Sigmoid colon (tissue), 7 donors: ENCODE measurements at places on chromosomes 3 and 15. TPM values are rescaled to one million over a fixed set of nuclear protein-coding genes. Genes with fewer than 3 reads are reported as not detected.

Gene ITPKA
- 1.4 TPM for total RNA-seq

Gene ZNF860
- under 0.01 TPM for total RNA-seq

DNA sequence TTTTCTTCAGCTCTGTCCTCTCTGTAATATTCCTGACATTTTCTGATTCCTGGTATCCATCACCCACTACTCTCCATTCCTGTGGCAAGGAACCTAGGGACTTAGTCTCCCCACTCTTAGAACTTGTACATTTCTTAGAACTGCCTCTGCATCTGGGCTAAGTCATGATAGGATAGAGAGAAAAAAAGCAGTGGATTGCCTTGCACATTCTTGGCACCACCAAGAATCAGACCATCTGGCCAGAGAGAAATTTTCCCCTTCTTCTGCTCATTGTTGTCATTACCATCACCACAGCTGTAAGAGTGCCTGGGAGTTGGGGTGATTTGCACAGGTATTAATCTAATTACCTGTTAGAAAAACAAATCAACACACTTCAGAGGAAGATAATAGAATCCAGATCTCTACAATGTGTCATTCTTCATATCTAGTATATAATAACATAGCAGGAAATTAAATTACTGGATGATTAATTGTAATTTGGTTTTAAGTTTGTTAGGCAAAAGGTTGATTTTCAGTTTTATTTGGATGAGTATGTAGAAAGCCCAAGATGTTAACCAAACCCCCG is 264.8 kb upstream of the ZPLD1 start:
- DNase-seq = no peak

DNA sequence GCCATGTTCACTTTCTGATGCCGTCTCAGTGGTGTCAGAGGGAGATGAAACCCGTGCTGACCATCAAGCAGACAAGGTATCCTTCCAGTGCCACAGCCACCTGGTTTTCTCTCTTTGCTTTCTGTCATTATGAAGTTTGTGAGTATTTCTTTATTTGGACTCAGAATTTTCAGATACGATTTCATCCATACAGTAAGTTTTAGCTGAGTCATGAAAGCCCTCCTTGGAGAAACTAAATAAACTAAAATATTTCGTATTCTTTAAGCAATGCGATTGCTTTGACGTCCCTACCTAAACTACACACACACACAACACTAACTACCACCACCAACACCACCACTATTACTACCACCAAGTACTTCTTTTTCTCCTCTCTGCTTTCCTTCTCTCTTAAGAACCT is 350.1 kb downstream of the NTRK3 start:
- no peak for DNase-seq

DNA sequence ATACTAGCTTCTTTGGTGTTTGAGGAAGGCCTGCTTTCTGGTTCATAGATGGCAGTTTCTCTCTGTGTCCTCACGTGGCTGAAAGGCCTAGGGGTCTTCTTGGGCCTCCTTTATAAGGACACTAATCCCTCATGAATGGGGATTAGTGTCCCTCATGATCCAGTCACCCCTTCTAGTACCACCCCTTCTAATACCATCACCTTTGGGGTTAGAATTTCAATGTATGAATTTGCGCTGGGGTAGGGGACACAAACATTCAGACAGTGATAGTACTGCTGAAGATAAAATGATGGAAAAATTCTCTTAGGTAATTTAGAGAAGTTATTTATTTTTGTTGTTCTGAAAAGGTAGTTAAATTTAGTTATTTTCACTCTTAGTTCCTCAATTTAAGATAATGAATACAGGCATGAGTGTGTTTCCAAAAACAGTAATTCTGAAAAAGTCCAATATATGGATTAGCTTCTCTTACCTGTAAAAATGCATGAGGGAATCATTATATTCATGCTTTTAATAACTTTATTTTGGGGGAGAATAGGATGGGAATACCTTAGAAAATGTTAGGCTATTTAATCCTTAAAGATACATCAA is 103.6 kb downstream of the FNDC3B start:
- no peak for DNase-seq

- DNase-seq = no peak
These were observed 53.7 kb upstream of the CTSH start for GRCh38 chr15:78998526-78998925.

DNA sequence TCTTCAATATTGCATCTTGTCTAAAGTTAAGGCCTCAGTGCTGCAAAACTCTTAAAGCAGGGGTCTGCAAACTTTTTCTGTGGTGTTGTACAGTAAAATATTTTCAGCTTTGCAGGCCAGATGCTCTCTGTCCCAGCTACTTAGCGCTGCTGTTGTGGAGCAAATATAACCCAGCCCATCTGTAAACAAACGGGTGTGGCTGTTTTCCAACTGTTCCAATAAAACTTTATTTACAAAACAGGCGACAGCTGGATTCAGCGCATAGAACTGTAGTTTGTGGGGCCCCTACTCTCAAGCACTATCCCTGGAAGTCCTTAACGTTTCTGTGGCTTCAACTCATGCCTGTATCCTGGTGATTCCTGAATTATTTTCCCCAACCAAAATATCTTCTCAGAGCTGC is 365.0 kb downstream of the FOXP1 start:
- DNase-seq = no peak

DNA sequence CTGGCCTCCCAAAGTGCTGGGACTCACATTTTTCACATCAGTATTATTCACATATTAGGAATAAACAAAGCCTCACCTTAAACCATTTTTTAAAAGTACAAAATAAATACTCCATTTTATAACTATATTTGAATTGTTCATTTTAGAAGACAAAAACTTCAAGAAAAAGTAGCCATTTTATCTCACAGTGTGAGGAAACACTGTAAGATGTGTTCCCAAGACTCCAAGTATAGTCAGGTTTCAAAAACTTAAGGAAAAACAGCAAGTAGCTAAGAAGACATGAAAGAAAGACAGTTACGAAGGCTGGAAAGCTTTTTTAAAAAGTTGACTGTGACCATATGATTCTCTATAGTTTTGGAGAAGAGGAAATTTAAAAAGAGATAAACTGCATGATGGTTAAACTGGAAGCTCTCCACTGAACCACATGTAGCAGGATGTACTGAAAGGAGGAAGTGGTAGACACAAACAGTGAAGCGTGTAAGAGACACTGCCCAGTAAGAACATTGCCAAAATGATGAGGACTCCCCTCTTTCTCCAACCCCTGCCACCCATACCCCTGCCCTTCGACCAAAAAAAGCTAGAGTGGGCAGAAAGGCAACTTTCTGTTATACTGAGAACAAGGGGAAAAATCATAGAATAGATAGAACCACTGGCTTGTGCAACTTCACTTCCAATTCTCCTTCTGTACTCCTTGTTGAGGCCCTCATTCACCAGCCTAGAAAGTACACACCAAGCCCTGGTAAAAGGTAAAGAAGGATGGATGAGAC is 6.2 kb upstream of the TMF1 start:
- no peak for DNase-seq

- DNase-seq = no peak
These were observed 19.1 kb upstream of the FSIP1 start for GRCh38 chr15:39801641-39802309.

Gene GOLGA6B
- not detected for total RNA-seq

Gene STRIT1
- total RNA-seq = not detected

Gene ACAN
- 0.36 TPM for total RNA-seq

GRCh38 chr3:143576568-143577270 is 271.5 kb downstream of the SLC9A9 start:
- DNase-seq = no peak

DNA sequence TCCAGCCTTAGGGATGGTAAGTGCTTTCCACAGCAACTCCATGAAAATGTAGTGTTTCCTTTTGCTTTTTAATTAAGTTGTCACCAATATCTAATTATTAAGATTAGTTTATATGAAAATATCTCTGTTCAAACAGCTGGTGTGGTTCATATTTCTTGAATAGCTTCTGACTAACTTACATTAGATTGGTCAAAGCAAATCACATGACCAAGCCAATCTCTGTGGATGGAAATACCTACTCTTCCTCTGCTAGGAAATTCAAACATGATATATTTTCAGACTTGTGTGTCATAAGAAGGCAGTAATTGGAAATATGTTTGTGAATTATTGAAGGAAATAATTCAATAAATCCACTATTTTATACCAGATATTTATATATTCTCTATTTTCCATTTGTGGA is 54.6 kb upstream of the CADM2 start:
- no peak for DNase-seq

GRCh38 chr3:35383719-35384555 is 255.4 kb upstream of the ARPP21 start:
- no peak for DNase-seq

- DNase-seq = no peak
These were observed 43.6 kb downstream of the RAF1 start for GRCh38 chr3:12620305-12620704.

- DNase-seq = no peak
These were observed 237.0 kb downstream of the UACA start for GRCh38 chr15:70526221-70526973.

DNA sequence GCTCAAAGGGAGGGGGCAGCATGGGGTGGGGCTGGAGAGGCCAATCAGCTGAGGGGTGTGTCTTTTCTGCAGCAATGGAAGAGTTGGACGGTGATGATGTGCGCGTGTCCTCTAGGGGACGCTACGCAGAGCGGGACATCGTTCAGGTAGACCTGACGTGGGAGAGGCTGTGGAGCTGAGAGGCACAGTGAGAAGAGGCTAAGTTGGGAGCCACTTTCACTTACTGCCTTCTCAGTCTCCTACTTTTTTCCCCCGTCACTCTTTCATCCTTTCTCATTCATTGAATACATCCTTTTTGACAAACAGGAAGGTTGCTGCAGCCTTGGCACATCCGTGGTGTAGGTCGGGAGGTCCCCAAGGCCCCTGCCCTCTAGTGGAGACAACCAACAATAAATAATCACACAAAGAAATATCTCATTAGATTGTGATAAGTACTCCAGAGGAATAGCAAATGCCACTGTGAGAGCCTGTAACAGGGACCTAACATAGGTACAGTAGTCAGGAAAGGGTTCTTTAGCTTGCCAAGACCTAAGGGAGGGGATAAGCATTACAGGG is 4.4 kb upstream of the BRPF1 start:
- DNase-seq = no peak

DNA sequence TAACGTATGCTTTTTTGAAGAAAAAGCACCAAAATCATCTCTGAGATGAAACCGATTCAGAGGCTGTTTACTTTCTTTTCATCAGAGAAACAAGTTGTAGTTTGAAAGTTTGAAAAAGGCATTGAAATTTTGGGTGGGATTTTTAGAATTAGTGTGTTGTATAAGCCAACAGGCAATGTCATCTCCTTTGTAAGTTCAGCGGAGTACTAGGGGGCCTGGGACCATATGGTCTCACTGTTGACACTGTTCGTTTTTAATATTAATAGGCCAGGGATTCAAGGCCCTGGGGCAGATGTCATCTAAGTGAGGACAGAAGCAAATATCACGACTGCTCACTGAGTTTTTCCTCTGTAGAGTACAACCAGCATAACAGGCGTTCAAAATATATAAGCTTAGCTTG is 256.2 kb upstream of the RARB start:
- DNase-seq = no peak

Gene BFSP2
- not detected for total RNA-seq

GRCh38 chr3:102144063-102144462 is 290.8 kb upstream of the ZPLD1 start:
- DNase-seq = no peak

- peak; percentile 99 for DNase-seq
These were observed at the start of gene ANO10 for GRCh38 chr3:43621656-43622432. ANO10 (minus strand) TSS chr3:43622011; CDS start chr3:43605852, 16,159 bp downstream.

- DNase-seq = no peak
These were observed 188.1 kb downstream of the XXYLT1 start for GRCh38 chr3:195082811-195083210.

Gene C3orf52
- 0.36 TPM for total RNA-seq

GRCh38 chr15:40543631-40544294 is 21.1 kb downstream of the CCDC32 start:
- no peak for DNase-seq

DNA sequence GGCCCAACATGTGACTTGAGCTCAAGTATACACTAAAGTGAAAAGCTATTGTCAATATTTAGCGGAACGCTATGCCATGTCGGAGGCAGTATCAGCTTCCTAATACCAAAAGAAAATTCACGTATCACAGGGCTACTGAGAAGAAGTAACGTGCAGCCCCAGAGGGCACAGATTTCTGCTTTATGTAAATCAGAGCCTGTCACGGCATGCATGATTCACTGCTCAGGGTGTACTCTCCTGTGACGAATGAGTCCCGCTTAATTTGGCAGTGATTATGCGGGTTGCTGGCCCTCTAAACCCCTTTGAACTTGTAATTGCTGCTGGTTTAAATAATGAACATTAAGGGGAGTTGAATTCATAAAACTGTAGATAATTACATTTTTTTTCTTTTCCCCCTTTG is 85.3 kb downstream of the MEIS2 start:
- DNase-seq = no peak

GRCh38 chr3:100260081-100260684 is 609 bp upstream of the TBC1D23 start:
- peak; percentile 84 for DNase-seq

DNA sequence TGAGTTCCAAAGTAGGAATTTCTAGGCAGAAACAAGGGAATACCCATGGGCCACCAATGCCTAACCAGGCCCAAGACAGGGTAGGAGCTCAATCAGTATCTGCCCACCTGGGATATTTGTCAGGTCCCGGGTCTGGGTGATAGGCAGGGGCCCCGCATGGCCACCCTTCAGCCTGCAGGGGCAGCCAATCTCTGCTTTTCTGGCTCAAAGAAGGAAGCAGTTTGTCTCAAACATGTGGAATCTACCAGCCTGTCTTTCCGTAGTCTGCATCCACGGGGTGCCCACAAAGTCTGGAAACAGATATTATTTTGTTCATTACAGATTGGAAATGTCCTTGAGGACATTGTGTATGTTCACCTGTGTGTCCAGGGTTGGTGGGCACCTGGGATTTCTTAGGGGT is 56.2 kb downstream of the CEMIP start:
- DNase-seq = no peak

GRCh38 chr3:130950124-130950523 is 56.2 kb downstream of the ATP2C1 start:
- no peak for DNase-seq

Gene CALML4
- total RNA-seq = 10.9 TPM

Gene NR2E3
- total RNA-seq = not detected

DNA sequence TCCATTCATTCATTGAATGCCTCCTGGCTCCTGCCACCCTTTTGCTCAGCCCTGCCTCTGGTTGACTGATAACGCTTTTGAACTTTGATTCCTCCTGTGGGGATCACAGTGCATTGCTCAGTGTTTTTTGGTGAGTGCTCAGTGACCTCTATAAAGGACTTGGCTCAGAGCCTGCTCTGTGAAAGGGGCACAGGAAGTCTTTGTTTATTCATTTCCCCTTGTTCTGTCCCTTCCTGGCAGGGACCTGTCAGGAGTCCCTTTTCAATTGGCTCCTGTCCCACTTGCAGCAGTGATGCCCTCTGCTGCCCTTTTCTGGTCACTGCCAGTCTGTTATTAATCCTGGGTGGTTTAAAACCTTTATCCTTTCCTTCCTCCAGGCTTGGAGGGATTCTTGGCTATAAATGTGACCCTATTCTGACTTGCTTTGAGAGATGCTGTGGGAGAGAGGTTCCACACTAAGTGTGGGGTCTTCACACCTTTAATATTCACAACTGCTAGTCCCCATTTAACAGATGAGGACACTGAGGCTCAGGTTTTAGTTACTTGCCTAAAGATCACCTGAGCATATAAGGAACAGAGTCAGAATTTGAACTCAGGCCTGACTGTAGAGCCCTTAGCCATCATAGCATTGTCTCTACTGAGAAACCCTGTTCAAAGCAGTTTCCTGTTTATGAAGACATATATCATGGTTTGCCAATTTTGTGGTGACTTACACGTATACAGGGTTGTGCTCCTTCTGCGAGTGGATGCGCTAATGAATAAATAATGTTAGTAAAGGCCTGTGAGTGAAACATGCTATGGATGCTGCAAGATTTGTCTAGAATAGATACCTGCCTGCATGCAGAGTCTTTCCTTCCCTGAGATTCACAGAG is 23.2 kb upstream of the TATDN2 start:
- DNase-seq = peak; percentile 82
